ENCODE measurements at places on chromosomes 12 and 14.

DNA sequence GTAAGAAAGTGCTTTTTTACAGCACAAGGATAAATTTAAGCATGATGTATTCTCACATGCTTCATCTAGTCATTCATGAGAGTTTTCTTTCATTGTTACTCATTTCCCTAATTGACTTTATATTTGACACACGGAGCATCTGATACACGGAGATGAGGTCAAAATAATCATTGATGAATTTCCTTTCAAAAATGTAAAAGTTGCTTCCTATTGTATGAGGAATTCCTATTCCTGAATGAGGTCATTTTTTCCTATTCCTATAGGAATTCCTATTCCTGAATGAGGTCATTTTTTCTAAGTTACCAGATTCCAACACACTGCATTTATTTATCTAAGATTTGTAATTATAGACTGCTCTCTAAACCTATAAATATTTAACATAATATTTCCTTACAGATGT, 316.7 kb upstream of the KITLG start:
- DNase-seq, result no peak

DNA sequence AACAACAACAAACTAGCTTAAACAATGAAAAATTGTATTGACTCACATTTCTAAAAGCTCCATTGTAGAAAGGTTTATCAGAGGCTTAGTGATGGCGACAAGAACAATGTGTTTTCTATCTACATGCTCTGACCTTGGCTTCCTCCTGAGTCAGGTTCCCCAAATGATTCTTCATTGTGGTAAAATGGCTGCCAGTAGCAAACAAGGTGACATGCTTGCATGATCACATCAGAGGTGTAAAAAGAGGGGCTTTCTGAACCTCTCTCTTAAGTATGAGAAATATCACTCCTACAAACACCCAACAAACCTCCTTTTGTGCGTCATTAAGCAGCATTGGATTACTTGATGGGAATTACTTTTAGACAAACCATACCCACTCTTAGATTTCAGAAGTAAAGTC, 252.4 kb upstream of the SYT1 start:
- DNase-seq, result no peak

DNA sequence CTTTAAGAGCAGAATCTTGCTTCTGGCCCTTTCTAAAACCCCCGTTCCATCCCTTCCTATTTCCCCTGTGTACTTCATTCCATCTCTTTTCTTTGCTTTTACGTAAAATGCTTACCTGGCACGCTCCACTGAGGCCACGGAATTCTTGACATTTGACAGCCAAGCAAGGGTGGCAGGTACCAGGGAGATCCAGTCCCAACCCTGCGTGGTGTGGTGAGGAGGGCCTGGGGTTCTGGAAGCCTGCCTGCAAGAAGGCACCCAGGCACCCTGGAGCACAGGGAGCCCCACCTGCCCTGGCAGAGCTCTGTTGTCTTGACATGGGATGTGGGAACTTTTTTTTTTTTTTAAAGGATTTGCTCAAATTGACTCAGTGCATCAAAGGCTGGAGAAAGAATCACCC, 48.6 kb downstream of the ITPK1 start:
- DNase-seq, result no peak

DNA sequence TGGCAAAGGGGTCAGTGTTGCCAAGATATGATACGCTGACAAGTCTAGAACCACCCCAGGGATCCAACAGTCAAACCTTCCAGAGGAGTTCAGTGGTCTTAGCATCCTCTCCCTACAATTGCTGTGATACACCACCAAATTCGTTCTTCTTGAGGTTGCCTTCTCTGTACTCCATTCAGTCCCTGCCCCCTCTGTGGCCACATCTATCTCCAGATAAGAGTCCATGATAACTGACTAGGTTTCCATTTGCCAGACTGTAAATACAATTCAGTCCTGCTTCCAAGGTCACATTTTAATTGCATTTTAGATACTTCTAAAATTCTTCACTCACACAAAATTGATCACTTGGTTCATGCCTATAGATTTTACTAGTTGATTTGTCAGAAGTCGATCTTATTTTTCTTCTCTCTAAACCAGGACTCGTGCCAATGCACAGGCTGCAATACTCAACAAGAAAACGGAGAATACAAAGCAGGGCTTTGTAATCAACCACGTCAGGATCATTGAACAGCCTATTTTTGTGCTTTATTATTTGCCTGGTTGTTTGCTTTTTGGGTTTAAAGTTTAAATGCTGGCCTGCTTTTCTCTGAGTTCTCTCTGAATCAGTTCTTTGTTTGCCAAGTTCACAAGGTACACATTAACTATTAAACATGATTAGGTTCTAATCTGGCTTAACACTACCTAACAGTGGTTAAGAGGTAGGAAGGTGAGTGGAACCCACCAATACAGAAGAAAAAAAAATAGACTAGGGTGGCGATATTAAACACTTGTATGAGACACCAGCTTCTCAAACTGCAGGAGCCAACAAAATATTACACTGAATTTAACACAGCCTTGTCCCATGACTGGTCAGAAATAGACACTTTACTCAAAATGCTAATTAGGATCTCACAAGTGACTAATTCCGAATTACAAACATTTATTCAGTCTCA, 5.3 kb upstream of the TSPAN8 start:
- DNase-seq, result no peak

- DNase-seq, result no peak
Observed at GRCh38 chr14:20988717-20989470, 886 bp upstream of the METTL17 start.
